ENCODE measurements at places on chromosomes 1 and 21.

DNA sequence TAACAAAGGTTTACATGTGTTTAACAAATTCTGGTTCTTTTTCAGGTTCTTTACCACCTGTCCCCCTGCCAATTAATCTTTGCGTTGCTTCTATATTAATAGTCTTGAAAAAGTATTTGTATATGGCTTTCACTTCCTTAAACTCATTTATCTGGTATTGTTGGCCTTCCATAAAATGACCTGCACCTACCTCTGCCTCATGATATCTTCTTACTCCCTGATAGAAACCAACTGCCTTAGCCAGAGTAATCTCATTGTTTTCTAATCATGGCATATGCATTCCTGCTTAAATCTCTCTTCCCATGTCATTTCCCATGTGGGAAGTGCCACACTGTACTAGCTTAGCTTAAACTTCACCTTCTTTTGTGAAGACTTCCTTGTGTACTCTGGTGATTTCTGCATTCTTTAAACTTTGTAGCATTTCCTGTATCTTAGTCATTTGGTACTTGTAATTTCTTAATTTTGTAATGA, 8.7 kb downstream of the SMG7 start:
- DNase-seq, result no peak

DNA sequence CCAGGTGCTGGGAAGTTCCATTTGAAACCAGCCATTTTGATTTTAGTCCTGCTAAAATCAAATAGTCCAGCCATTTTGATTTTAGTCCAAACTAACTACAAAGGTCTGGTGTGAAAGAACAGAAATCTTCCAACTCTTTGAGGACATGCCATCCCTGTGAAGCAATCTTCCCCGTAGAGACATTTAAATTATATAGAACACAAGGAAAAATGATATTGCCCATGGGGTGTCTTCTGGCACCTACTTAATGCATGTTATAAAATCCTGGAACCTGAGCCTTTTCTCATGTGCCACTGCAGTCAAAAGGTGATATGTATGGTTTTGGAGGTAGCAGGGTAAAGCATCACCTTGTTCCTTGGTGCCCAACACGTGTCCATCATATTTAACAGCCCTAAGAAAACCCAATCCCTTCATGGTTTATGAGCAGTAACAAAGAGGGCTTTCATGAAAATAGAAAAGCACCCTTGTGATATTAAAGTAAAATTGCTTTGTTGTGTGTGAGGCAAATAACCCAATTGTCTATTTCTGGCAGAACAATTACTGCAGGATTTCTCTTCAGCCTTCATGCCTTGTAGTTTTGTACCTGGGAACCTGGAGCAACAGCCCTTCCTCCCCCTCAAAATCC, 26.3 kb downstream of the ANGPTL7 start:
- no peak for DNase-seq

- DNase-seq, result no peak
Observed at GRCh38 chr1:169821500-169821899, 26.8 kb upstream of the METTL18 start.

DNA sequence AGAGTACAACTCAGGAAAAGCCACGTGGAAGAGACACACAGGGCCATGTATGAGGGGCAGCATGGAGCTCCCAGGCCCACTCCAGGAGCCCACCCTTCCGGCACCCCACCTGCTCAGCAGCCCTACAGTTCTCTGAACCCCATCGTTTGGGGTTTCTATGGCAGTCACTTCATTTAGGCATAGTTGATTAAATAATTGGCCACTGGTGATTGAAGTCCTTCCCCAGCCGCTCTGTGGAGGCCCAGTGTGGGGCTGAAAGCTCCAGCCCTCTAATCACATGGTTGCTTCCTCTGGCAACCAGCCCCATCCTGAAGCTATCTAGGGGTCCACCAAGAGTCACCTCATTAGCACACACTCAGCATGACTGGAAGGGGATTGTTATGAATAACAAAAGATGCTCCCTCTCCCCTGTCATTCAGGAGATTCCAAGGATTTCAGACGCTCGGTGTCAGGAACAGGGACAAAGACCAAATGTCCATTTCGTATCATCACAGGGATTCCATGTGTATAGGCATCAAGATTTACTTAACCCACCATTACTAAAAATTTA, 12.2 kb upstream of the S100A7A start:
- no peak for DNase-seq

GRCh38 chr1:227893949-227894721, 53.6 kb downstream of the WNT9A start:
- no peak for DNase-seq

DNA sequence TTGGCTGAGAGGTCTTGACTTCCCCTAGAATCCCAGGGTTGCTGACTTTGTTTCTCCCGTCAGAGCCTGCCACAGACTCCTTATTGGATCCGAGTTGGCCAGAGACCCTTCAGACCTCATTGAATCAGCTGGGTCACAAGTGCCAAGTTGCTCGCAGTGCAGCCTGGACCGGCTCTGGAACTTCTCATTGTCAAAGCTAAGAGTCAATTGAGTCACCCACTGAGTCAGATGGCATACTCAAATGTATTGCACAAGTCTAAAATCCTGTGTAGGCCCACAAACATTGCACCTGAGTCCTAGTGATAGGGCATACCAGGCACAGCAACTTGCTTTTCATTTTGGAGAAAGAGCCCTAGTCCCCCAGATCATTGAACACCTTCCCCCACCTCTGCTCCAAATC, 20.4 kb upstream of the SCAF4 start:
- no peak for DNase-seq

DNA sequence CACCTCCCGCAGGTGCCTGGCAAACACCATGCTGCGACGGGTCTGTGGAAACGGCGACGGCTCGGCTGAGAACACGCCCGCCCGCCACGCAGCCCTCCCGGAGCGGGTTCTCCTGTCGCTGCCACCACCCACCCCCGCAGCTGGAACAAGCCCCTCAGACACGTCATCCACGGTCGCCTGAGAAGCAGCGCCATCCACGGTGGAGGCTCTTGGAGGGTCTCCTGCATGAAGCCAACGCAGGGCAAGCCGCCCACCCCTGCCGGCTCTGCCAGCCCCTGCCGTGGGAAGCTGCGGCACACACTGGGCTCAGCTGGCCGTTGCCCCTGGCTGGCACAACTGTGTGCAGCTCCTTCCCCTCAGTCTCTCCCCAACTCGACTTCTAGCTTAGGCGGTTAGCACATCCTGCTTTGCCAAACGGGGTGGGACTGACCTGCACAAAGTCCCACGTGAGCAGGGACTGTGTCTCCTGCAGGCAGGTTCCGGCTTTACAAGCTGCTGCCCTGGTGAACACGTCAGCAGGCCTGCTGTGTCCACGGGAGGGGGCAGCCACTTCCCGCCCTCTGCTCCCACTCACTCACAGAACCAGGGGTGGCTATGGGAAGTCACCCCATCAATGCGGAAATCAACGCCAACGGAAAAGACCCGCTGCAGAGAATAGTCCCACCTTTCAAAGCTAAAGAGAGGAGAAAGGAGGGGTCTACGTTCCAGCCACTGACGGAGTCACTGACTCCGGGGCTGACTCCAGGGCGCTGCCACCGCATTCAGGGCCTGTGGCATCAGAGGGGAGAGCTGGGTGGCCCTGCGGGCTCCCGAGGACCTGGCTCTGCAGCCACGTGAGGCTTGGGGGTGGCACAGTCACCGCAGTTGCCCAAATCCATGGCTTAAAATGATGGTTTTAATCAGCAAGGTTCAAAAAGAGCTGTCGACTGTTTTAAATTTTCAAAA, 10.3 kb downstream of the POFUT2 start:
- DNase-seq, result no peak

- no peak for DNase-seq
Observed at GRCh38 chr21:17513214-17514123, 626 bp downstream of the CXADR start.

GRCh38 chr21:14115646-14116045, 95.1 kb downstream of the LIPI start:
- DNase-seq, result no peak

DNA sequence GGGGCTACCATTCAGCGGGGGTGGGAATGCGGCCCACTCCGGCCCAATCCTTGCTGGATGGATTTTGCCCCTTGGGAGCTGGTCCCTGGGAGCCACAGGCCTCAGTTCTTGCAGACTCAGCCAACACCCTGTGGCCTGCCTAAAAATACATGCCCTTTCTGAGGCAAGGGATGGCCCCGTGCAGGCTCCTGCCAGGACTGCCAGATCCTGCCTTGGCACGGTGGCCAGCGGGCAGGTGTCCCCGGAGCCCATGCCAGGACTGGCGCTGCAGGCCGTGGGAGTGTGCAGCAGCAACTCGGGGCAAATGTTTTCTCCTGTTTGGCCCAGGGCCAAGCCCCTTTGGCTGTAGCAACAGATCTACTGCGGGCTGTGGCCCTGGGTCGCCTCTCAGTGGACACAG, 1.6 kb upstream of the PANK4 start:
- no peak for DNase-seq

- no peak for DNase-seq
Observed at GRCh38 chr21:32455548-32455947, 43.0 kb downstream of the EVA1C start.

DNA sequence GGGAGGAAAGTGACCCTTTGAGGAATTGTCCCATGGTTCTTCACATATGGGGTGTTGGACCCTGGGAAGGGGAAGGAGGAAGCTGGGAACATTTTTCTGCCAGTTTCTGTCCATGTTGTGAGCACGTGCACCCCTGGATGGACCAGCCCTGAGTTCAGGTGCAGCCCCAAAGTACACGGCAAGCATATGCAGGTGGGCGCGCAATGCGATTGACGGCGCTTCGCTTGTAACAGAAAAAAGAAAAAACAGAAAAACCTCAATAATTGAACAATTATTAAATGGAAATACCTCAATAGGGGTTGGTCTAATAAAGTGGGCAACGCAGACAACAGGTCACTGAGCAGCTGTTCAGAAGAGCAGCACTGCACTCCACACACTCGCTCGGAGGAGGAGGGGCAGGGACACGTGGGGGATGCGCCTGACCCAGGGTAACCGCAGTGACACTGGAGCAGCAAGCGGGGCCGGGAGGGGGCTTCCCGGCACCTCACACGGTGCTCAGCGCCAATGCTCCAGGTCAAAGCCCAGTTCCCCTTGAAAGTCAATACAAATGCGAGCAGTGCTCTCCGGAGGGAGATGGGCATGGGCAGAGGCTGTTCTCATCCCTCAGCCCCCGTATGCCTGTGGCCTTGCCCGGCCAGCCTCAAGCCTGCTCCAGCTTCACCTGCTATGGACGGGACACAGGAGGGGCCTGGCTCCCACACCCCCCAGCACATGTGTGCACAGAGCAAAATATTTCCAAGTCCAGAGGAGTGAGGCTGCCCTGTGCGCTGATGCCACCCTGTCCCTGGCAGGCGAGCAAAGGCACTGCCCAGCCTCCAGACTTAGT, 6.6 kb upstream of the ACTRT2 start:
- DNase-seq, result no peak

DNA sequence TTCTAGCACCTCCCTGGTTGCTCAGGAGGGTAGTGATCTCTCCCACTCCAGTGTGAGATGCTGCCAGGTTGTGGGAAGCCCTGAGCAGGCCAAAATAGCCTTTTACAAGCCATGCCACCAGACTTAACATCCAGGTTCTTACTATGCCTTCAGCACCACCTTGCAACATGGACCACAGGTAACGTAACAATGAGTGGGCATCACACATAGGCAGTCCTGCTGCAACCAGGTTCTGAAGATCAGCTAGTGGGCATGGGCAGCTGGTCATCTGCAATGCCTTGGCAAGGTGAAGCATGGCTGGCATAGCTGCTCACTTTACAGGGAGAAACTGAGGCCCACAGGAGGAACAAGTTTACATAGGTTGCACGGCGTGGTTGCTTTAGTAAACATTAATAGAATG, 40.7 kb downstream of the DHCR24 start:
- DNase-seq, result no peak

- DNase-seq, result no peak
Observed at GRCh38 chr1:212607913-212608391, 609 bp upstream of the ATF3 start.

GRCh38 chr1:89542345-89542744, 17.7 kb downstream of the LRRC8B start:
- no peak for DNase-seq

DNA sequence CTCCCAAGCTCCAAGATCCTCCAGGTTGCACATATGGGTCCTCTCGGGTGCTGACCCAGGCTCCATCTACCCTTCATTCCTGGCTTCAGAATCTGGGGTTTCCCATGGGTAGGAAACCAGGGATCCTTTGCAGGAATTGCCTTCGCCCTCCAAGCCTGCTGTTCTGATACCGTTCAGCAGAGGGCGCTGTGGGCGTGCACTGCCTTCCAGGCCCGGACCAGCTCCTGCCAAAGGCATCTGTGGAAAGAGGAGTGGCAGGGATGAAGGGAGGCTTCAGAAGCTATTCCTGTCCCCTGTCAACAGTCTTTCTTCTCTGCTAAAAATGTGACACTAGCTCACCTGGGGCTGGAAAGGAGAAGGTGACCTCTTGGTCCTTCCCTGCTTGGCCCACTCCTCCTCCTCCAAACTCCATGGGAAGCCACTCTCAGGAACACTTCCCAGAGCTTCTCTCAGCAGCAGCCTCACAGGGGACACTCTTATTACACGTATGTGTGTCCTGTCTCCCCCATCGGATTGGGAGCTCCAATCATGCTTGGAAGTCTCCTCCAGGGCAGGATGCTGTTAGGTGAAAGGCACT, 71.2 kb downstream of the VWA5B1 start:
- DNase-seq, result no peak

GRCh38 chr1:219128957-219129356, 44.7 kb upstream of the LYPLAL1 start:
- DNase-seq, result no peak

GRCh38 chr1:6509919-6510291, 18.4 kb upstream of the PLEKHG5 start:
- DNase-seq, result no peak

- no peak for DNase-seq
Observed at GRCh38 chr1:71298633-71299032, 217.8 kb upstream of the ZRANB2 start.

DNA sequence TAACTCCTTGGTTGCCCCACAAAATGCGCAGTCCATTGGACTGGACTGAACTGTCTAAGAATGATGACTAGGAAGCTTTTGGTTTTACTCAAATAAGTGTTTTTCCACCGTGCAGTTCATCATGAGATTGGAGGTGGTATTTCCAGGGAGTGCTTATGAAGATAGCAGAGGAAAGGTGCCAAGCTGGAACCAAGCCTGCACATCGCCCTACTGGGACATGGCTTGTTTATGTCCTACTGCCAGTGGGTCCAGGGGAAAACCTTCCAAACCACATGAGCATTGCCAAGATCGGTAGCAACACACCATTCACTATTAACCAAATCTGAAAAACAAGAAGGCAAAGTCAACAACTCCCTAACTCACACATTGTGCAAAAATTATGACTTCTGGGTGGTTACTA, 54.7 kb upstream of the DSCAM start:
- DNase-seq, result no peak

DNA sequence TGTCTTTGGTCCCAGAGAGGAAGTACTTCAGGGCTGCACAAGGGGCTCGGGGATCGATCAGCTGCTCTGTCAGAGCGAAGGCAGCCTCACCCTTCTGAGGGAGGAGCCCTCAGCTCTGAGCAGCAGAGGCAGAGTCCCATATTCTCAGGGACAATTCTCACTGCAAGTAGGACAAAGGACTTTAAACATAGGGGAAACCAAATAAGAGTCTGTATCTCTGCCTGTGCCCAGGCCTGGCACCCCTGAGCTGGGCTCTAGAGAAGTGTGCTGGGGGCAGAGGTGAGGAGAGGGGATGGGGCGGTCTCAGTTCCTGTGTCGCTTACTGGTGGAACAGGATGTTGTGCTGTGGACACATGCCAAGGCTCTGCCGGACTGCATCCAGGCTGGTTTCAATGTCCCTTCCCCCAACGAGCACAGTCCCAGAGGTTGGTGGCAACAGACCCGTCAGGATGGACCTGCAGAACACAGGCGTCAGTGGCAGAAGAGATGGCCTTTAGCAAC, 76.6 kb downstream of the ABCA4 start:
- no peak for DNase-seq

- DNase-seq, result no peak
Observed at GRCh38 chr1:30744060-30744756, 13.4 kb downstream of the LAPTM5 start.

- DNase-seq, result no peak
Observed at GRCh38 chr21:45303751-45304475, 16.2 kb upstream of the POFUT2 start.
